ENCODE measurements at places on chromosomes 16 and 17.

- DNase-seq: no peak
Measured at GRCh38 chr17:38919316-38920078, 5.9 kb upstream of the LASP1NB start.

- no peak for DNase-seq
Measured at GRCh38 chr17:77392376-77393273, 251.9 kb downstream of the SEC14L1 start.

GRCh38 chr17:82287868-82288801 lies 14.6 kb upstream of the CSNK1D start:
- no peak for DNase-seq

DNA sequence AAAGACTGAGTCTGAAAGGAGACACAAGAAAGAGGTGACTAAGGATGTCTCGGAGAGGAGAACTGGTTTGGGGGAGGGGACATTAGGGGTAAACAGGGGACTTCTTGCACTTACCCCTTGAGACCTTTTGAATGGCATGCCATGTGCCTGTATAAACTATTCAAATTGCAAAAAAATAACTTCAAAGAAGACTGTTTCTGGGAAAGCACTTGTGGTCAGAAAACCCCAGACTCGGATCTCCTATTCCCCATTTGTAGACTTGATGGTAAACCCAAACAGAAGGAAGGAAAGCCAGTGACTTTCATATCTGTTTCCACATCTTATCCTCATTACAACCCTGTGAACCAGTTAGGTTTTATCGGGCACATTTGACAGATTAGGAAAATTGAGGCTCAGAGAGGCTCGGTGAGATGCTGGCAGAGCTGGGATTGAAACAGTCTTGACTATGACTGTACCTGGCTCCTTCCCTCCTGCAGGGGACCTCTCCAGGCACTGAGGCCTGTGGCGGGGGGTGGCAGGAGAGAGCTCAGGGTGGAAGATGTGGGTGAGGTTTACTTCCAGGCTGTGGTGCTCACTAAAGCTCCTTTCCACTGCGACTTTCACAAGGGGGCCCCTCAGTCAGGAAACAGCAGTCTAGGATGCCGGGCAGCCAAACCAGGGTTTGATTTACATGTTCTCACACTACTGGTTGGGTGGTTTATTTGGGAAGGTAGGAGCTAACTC lies 30.5 kb upstream of the PLCG2 start:
- DNase-seq: no peak

- DNase-seq: no peak
Measured at GRCh38 chr17:66777689-66778225, 57.2 kb upstream of the CACNG5 start.

DNA sequence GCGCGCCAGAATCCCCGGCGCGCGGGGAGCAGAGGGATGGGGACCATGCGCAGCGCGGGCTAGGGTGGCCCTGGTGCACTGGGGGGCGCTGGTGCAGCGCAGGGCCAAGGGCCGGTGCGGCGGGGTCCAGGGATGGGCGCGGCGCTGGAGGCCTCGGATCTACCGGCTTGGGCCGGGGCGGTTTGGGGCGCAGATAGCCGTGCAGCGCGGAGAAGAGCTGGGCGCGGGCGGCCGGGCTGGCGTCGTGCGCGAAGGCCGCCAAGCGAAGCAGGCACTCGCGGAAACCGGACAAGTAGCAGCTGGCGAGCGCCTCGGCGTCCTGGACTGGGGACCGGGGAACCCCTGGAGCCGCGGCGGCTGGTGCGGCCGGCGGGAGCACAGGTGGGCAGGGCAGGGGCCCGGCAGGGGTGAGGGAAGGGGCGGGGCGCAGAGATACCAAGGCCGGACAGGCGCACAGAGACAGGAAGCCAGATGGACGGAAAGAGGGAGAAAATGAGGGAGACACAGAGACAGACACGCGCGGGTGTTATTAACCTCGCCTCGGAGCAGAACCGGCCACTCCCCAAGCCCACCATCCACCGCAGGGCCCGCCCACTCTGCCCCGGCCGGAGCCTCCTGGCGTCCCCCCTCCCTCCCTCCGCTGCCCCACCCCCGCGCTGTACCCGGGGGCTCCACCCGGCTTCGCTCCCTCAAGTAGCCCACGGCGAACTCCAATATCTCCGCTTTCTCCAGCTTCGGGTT lies 2.1 kb downstream of the HES7 start:
- DNase-seq: no peak

GRCh38 chr17:80365983-80366382 lies 49.0 kb upstream of the ENDOV start:
- DNase-seq: no peak

GRCh38 chr17:20774472-20775135 lies 195.1 kb downstream of the CDRT15L2 start:
- peak; percentile 1 for DNase-seq

- no peak for DNase-seq
Measured at GRCh38 chr17:59277031-59277430, 54.4 kb upstream of the YPEL2 start.

- DNase-seq: no peak
Measured at GRCh38 chr17:49528966-49529365, 33.9 kb downstream of the NGFR start.

- DNase-seq: no peak
Measured at GRCh38 chr17:55436224-55437158, 14.9 kb upstream of the MMD start.

DNA sequence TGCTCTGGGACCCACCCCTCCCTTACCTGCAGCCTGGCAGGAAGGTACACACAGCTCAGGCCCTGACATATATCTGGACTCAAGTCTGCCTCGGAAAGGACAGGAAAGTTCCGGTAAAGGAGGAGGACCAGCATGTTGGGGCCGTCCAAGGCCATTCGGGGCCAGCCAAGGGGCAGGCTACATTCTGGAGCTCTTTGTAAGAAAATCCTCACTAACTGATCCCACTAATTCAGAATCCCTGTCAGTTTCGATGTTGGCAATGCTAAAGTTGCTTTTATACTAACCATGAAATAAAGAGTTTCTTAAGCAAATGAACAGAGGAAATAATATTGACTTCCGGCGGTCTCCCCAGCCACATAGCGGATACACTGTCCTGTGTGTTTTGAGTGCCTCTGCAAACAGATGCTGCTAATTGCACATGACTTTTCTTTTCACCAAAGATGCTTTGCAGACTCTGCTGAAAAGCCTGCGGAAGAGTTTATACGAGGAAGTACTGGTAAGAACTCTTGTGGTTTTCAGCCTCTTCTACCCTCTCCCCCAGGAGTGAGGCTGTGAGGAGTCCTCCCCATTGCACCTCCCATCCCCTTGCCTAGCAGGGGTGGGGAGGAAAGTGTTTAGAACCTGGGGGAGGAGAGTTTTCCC lies 54.8 kb downstream of the PLXDC1 start:
- DNase-seq: no peak

- no peak for DNase-seq
Measured at GRCh38 chr16:31354394-31355291, at the start of gene ITGAX. ITGAX (plus strand) TSS chr16:31355176; CDS start chr16:31355255, 79 bp downstream.

GRCh38 chr16:51538707-51539498 lies 387.8 kb upstream of the SALL1 start:
- peak; percentile 64 for DNase-seq

GRCh38 chr17:54455251-54455868 lies 445.3 kb upstream of the TOM1L1 start:
- no peak for DNase-seq

GRCh38 chr16:22681554-22682291 lies 132.2 kb upstream of the HS3ST2 start:
- DNase-seq: no peak

DNA sequence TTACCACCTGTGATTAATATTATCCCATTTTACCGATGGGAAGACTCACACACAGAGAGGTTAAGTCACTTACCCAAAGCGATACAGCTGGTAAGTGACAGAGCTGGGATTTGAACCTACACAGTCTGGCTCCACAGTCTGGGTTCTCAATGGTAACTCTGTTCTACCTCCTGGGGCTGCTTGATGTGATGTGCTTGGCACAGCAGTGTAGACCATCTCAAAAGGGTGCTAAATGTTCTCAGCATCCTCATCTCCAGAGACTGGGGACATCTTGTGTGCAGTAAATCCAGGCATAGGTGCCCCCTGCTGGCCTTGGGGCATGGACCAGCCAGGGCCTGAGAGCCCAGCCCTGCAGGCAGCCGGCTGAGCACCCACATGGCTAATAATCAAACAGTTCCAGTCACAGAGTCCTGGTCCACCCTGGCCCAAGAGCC lies 15.4 kb upstream of the KATNB1 start:
- peak; percentile 8 for DNase-seq

GRCh38 chr16:70713824-70714223 lies 28.0 kb upstream of the MTSS2 start:
- DNase-seq: no peak

DNA sequence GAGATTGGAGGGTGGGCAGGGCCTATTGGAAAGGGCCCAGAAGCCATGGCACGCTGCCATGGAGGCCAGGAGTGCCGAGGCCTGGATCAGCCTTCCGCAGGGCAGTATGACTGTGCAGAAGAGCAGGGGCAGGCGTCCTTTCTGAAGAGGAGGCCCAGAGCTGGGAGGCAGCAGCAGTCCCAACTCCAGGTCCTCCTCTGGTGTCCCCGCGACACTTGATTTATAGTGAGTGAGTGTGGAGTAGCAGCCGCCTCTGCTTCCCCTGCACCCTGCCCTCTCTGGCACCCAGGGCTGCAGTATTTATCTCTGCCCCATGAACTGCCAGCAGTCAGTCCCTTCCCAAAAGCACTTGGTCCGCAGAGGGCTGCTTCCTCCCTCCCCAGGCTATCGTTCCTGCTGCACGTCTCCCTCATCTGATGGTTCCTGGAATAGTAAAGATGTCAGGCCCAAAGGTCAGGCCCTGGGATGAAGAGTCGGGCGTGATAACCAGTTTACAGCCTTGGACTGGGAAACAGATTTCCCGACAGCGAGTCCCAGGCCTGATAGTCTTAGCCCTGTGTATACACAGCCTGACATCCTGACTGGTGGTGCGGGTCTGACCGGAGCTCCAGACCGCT lies 32.9 kb downstream of the PGS1 start:
- no peak for DNase-seq

DNA sequence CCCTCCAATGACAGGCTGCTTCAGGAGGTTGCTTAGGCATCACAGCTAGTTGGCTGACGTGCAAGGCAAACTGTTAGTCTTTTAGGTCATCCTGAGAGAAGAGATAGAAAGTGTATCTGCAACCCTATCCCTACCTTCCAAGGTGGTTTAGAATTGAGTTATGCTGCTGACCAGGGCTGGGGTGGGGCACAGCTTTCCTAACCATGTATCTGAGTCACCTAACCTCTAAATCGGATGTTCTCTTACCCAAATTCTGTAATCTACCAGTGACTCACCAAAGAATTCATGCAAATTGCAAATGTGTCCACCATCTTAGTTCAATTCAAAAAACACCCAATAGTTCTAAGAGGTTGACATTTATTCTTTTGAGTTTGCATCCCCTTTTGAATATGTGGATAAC lies 107.2 kb upstream of the DYNLRB2 start:
- DNase-seq: no peak

DNA sequence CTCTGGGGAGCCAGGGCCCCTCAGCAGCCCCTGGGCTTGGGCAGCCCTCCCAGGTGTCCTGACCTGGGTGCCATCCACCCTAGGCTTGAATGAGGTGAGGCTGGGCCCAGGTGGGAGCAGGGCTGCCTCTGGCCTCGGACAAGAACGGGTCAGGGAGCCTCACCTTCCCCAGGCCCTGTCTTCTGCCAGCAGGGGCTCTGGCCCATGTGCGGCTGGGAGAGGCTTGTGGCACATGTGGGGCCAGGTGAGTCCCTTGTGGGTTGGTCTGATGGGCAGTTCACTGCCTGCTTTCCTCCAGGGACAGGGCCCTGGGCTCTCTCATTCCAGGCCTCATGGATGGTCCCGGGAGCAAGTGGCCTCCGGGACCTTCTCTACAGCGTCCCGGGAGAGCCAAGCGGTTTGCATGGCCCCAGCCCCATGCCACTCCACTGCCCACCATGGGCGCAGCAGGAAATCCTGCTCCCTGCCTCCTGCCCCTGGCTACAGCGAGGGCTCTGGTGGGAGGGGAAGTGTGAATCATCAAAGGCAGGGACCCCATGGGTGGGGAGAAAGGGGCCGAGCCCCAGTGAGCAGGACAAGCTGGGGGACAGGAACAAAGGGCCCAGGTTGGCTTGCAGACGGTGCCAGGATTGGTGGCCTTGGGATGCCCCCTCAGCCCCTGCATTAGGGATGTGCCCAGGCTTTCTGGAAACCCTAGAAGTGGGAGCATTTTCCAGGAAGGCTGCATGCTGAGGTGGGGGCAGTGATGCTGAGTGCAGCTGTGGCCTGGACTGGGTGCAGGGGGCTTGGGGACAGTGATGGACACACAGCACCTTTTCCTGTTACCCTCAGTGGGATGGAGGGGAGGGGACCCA lies 12.2 kb downstream of the VASN start:
- no peak for DNase-seq
